ENCODE measurements at places on chromosomes 1 and 21.

- no peak for DNase-seq
Observed at GRCh38 chr1:218565377-218565776, 220.2 kb downstream of the TGFB2 start.

- DNase-seq = no peak
Observed at GRCh38 chr1:164647211-164647610, 88.2 kb downstream of the PBX1 start.

DNA sequence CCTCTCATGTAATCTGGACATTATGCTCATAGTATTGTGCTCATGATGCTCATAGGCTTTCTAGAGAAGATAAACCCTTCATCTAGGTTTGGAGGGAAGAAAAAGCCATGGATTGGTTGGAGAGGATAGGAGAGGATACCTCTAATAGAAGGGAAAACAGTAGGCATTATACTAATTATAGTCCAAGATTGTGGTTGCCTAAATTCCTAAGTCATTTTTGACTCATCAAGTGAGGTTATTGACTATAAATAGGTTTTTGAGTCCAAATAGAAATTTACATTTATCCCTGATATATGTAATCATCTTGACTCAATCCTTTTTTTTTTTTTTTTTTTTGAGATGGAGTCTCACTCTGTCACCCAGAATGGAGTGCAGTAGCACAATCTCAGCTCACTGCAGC, 5.0 kb downstream of the SYT11 start:
- DNase-seq = no peak

GRCh38 chr1:21034725-21035628, 141.7 kb downstream of the EIF4G3 start:
- DNase-seq = no peak

DNA sequence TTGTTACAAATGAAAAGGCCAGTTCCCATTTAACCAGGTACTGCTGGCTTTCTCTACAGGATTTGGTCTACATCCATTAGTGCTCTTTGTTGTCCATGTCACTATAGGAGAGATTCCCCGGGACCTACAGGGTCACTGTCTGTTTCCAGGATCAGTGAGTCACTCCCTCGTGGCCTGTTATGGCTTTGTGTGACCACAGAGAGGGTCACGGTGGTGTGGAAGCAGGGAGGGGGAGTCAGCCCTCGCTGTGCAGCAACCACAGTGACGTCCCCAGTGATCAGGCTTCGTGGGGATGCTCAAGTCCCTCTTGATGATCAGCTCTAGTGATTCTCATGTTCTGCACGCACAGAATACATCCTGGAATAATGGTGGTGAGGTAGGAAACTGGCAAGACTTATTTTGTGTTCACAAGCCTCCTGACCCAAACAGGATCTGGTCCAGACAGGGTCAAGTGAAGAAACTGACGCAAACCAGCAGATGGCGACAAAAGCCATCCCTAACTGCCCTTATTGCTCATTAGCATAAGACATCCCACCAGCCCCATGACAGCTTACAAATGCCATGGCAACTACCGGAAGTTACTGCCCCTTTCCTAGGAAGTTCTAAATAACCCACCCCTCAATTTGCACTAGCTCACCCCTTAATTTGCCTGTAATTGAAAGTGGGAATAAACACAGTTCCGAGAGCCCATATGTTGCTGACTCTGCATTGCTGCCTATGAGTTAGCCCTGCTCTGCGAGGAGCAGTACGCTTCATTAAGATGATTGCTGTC, 98.5 kb downstream of the DISC1 start:
- DNase-seq = peak; percentile 32

DNA sequence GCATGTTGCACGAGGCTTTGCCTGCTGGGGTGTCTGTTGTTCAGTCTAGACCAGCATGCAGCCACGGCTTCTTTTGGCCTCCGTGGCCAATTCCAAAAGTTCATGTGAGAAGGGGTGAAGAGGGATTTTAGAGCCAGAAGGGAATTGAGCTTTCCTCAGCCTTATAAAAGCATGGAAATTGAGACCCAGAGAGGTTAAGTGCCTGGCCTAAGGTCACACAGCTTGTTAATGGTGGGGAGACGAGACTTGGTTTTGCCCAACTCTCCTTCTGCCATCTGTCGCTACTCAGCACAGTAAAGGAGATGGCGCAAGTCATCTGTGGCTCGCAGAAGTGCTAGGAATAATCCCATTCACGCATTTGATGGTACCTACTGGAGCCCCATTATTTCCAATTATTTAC, 25.7 kb downstream of the ZBTB18 start:
- no peak for DNase-seq

DNA sequence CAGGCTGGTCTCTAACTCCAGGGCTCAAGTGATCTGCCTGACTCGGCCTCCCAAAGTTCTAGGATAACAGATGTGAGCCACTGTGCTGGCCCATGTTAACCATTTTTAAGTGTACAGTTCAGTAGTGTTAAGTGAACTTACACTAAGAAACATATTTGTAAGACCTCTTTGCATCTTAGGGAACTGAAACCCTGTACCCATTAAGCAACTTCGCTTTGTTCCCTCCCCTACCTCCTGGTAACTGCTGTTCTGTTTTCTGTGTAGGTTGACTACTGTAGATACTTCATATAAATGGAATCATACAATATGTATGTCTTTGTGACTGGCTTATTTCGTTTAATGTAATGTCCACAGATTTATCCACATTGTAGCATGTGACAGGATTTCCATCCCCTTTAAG, 11.0 kb downstream of the NUDC start:
- no peak for DNase-seq

- DNase-seq = peak; percentile 48
Observed at GRCh38 chr1:83497563-83497962, 501.4 kb downstream of the TTLL7 start.

DNA sequence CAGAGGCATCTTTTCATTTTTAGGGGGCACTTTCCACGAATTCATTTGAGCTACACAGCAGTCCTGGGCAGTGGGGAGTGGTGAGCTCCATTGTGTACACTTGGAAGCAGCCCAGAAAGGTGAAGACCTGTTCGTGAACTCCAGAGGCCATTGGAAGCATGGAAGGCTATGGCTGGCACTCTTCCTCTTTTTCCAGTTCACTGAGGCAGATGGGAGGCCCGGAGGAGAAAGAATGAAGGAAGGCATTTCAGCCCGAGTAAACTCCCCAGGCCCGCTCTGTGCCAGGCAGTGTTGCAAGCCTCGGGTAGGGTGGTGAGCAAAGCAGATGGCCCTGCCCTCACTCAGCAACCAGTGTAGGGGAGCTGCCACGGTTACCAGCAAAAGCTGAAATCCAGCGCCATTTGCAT, 673 bp upstream of the DHCR24 start:
- peak; percentile 65 for DNase-seq

GRCh38 chr1:28877132-28877781, 37.1 kb upstream of the EPB41 start:
- peak; percentile 89 for DNase-seq

DNA sequence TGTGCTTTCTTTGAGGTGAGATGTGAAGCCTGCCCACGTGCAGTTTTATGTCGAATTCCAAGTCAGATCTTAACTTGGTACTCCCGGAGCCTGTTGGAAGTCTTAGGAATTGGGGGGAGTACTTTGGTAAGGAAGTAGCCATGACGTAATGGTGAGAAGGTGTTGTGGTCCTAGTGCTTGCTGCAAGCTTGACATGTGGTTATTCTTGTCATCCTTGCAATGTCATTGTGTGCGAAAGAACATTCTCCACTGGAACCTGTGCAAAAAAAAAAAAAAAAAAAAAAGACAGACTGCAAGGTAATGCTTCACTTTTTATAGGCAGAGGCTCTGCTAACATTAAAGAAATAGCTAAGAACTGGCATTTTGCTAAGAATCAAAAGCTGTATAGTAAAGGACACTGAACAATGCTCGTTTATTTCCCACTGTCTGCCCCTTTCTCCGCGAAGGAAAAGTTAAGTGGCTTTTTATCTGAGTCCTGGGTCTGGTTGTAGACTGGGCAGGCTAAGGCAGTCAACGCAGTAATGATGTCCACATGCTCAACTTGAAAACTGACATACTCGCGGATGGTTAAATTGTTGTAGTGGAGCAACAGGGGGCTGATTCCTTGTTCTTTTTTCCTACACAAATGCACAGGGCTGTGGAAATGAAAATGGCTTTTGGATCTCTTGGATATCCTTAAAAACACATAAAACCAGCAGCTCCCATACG, 2.1 kb downstream of the KAZN start:
- DNase-seq = no peak

GRCh38 chr1:19087737-19088594, 122.1 kb downstream of the UBR4 start:
- no peak for DNase-seq

- no peak for DNase-seq
Observed at GRCh38 chr1:156865258-156865657, 4.6 kb downstream of the NTRK1 start.

DNA sequence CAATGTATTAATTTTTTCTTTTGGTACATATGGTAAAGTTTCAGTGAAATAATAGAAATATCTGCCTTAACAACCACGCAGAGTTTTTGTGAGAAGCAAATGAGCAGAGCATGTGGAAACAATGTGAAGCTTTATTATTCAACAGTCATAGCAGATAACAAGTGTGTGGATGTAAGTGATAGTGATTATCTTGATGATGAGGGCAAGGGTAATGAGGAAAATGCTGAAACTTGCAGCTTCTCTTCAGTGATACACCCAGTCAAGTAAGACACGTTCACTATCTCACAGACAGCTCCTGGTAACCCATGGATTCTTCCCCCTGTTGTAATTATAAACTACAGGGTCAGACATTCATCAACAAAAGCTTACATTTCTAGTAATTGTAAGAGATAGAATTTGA, 14.6 kb upstream of the OR2L5 start:
- no peak for DNase-seq

GRCh38 chr1:183484254-183484653, 12.0 kb downstream of the SMG7 start:
- DNase-seq = no peak

GRCh38 chr1:225816643-225817538, 7.0 kb downstream of the EPHX1 start:
- no peak for DNase-seq

GRCh38 chr1:23801338-23801748, 789 bp upstream of the GALE start:
- DNase-seq = peak; percentile 56

DNA sequence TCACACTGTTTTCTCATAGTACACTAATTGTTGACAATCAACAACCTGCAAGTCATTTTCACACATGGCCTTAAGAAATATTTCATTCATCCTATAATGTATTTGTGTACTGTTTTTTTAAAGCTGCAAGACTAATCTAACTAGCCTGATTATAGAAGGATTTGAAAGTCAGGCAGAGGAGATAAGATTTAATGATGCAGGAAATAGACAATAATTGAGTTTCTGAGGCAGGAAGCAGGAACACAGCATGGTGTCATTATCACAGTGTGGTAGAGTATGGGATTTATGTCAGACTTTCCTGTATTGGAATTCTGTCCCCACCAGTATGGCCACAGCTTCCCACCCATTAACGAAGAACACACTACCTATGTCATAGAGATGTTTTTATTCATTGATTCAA, 138.8 kb downstream of the LRRC7 start:
- no peak for DNase-seq

GRCh38 chr1:178310685-178311105, 186.1 kb downstream of the CLEC20A start:
- DNase-seq = peak; percentile 96

DNA sequence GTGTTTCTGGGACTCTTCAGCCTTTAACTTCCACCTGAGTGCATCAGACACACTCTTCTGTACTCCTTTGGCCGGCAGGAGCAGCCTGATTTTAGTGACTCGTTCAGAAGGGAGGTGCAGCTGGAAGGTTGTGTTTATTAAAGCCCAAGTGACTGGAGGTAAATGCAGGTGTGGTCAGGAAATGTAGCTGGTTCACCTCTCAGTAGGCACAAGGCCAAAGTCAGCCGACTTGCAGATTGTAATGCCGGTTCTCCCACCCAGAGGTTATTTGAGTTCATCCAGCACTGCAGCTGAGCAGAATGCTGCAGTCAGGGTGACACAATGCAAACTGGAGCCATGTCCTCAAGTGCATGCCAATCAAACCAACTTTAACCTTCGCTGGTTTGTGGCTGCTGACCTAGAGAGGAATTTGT, 91.5 kb downstream of the SPATA46 start:
- no peak for DNase-seq

DNA sequence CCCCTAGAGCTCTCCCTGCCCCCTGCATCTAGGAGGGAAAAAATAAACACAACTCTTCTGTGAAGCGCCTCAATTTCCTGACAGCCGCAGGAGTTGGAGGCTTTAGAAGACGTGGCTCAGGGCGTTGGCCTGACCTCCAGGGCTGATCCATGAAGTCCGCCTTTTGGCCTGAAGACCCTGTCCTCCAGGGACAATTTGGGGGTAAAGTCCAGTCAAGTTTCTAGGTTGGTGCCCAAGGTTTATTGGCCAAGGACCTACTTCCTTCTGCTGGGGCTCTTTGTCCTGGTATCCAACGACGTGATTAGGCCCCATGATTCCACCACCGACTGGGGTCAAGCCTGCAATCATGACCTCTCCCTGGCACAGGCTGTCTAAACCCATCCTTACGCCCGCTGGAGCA, 54.9 kb downstream of the PTPRF start:
- DNase-seq = no peak

- DNase-seq = no peak
Observed at GRCh38 chr1:46615735-46616134, 876 bp downstream of the MOB3C start.

DNA sequence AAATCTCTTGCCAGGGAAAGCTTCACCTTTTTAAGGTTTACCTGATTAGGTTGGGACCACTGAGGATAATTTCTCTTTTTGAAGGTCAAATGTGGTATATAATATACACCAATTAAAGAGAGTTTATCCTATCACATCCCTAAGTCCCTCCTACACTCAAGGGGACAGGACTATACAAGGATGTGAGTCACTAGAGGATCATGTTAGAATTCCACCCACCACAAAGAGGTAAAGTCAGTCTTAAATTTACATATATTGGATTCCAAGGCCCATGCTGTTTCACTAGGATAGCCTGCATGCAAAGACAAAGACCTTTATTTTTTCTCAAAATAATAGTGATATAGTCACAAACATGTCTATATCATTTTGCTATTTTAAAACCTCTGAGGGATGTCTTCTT, 164.4 kb downstream of the GIPC2 start:
- no peak for DNase-seq

GRCh38 chr1:144101397-144102045, 129.7 kb upstream of the FAM72C start:
- DNase-seq = no peak

DNA sequence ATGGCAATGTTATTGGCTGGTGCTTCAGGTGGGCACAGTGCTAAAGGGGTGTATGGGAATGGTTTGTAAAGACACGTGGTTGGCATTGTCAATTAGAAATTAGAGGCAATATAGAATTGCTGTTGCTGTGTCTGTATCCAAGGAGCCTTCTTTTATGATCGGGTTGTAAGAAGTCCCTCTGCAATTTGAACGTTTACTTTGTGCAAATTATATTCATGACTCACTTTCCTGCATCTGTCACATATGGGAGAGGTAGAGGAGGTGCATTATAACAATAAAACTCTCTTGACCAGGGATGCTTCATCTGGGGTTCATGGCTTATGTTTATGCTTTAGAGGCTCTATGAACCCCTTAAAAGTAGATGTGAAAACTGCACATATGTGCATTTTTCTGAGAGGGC, 130.4 kb upstream of the DNAH14 start:
- no peak for DNase-seq

Measured in adipocyte (in vitro differentiated cells).